Germinal center (tissue), 1 donor: ENCODE measurements at places on chromosomes 2 and 18.

- DNase-seq: no peak
Measured at GRCh38 chr2:17515652-17516051, 2.6 kb downstream of the RAD51AP2 start.

DNA sequence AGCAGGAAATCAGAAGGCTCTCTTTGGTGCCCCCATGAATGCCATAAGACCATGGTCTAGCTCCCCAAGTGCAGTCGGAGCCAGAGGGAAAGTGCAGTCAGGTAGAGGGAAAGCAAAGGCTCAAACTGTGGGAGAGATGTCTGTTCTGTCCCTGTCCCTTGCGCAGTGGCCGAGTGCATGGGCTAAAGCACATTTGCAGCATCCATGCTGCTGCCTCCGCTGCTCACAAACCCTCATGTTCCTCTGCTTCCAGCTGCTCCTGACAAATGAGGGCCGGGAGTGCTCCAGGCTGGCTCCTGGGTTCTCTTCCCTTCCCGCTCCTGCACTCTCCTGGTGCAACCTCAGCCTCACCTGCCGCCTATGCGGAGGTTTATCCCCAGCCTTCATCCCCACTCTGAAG, 34.2 kb downstream of the SCTR start:
- DNase-seq: no peak

DNA sequence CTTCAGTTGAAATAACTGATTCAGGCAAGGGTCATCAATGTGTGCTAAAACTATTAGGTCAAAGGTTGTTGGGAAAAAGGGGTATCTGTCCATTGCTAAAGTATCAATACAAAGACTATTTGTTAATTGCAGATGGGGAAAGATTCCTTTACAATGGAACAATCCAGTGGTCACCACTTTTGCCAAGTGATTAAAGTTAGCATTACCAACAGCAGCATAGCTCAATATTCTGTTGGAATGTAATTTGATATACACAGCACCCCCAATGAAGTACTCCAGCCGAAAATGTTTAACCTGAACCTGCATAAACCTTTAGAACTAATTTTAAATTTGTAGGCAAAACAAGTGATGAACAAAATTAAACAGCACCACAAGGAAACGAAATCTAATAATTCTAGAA, 191.0 kb downstream of the TCF4 start:
- DNase-seq: no peak

GRCh38 chr18:2625217-2625616, 30.3 kb upstream of the SMCHD1 start:
- no peak for DNase-seq

- no peak for DNase-seq
Measured at GRCh38 chr18:63245600-63245999, 74.0 kb downstream of the BCL2 start.

- DNase-seq: no peak
Measured at GRCh38 chr2:222706616-222707015, 35.2 kb downstream of the MOGAT1 start.

- peak; percentile 62 for DNase-seq
Measured at GRCh38 chr18:49021433-49022129, 70.8 kb upstream of the SMAD7 start.

- DNase-seq: no peak
Measured at GRCh38 chr18:77066689-77067088, 65.9 kb downstream of the MBP start.

DNA sequence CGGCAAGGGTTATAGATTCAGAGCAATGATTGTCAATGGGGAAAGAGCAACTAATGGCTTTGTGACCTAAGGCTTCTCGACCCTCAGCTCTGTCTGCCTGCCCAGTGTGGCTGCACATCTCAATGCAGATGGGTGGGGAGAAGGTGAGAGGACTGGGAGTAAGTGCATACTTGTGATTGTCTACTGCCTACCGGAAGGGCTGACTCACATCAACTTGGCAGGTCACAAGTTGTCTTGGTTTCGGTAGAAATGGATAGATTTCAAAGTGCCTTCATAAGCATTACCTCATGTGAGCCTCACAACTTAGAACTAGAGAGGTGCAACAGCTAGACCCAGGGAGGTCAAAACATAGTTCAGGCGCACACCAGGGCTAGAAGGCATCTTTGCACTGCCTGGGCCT, 29.4 kb downstream of the STAT1 start:
- no peak for DNase-seq

- DNase-seq: no peak
Measured at GRCh38 chr2:5720426-5720825, 28.2 kb downstream of the SOX11 start.

DNA sequence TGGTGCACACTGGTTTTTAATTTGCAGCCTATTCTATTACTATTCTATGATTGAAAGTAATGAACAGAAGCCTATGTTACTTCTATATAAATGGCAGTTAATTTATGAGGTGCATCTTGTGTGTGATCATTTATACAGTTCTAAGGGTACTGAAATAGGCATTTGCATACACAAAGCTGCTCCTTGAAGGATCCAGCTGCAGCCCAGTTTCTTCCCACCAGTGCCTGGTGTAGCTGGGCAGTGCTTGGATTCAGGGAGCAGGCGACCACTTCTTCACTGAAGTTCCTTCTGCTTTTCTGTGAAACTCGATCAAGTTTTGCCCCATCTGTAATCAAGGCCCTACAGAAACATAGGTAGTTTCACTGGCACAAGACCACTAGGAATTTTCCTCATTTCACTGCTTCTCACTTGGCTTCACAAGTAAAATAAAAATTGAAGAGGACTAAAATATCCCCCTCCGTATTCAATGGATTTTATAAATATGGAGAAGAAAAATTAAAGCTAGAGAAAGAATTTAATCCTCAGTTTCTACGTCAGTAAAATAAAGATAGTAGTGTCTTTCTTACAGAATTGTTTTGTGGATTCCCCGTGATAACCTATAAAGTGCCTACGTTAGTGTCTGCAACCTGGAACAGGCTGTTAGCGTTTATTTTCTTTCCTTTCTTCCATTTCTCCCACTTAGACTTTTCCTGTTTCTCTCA, 1.7 kb upstream of the LPIN2 start:
- no peak for DNase-seq

DNA sequence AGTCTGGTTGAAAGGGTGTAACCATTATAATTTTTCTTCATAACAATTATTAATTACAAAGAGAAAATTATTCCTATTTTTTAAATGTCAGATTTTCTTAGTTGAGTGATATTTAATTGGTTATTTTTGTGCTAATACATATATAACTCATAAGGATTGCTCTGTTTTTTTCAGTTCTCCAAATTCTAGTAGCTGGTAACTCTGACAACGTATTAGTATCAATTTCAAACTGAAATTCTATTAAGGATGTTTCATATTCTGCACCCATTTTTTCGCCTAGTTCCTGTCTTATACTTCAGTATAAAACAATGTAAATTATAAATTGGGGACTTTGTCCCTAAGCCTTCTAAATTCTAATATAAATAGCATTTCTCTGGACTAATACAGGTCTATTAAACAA, 81.0 kb downstream of the R3HDM1 start:
- DNase-seq: no peak

- DNase-seq: no peak
Measured at GRCh38 chr2:157898591-157898996, 22.5 kb upstream of the ACVR1 start.

GRCh38 chr2:178650554-178650953, 156.7 kb downstream of the TTN start:
- no peak for DNase-seq

GRCh38 chr2:218263817-218264641, 3.2 kb downstream of the GPBAR1 start:
- no peak for DNase-seq

GRCh38 chr2:161708350-161708975, 84.2 kb downstream of the SLC4A10 start:
- DNase-seq: no peak

DNA sequence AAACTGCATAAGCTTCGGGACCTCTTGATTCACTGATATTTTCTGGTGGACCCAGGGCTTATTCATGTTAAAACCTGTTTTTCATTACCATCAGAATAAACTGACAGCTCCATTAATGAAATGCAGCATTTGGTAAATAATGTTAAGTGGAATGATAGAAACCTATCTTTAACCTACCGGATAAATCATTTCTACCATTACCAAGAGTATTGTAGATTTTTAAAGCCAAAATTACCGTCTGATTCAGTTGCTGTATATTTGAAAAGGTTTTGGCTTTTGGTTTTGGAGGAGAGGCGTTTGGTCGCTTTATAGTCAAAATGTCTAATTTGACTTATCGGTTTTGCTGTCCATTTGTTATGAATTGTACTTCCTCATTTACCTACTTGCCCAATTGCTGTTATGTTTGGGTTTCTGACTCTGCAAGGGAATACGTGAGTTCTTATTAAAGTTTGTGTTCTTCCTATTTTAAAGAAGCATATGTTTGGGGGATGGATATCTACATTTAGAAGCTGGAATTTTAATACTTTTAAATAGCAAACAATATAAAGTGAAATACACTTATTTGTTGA, 1.0 kb upstream of the CUL3 start:
- DNase-seq: peak; percentile 32

DNA sequence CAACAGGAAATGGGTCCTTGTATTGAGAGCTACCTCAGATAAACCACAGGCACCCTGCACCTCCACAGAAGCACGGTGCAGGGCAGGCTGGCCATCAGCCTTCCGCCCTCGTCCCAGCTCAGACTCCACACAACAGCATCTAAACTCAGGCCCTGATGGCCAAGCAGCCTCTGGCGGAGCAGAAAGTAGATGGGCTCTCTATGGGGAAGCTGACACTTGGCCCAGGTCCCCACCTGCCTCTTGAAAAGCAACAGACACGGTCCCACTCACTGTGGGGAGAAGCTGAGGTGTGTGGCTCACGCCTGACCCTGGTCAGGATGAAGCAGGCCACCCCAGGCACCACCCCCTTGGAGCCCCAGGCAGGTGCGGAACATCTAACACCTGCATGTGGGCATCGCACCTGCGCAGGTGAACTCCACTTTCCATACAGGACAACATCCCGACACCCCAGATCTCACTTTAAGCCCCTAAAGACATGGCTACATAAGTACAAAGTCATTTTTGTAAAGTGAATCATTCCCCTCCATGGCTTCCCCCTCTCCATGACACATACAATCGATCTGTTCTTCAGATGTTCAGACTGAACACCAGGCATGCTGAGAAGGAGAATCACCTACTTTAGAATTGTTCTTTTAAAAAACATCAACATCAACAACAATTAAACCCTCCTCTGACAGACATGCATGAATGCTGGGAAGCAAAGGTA, 208.4 kb downstream of the ZBTB7C start:
- DNase-seq: no peak

DNA sequence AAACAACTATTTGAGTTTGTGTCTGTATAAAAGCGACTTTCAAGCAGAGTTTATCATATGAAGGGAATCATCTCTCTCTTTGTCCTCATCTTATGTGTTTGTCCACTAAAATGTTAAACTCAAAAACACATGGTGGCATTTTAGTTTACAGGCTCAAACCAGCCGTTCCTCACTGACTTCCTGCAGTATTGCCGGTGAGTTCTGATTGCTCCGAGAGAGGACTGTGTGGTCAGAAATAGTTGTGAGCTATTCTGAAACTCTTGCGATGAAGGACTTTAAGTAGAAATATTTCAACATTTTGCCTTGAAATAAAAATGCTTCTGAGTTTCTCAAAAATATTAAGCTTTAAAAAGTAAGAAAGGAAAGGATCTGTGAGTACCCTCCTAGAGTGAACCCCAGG, 163.2 kb upstream of the CAVIN2 start:
- DNase-seq: no peak

DNA sequence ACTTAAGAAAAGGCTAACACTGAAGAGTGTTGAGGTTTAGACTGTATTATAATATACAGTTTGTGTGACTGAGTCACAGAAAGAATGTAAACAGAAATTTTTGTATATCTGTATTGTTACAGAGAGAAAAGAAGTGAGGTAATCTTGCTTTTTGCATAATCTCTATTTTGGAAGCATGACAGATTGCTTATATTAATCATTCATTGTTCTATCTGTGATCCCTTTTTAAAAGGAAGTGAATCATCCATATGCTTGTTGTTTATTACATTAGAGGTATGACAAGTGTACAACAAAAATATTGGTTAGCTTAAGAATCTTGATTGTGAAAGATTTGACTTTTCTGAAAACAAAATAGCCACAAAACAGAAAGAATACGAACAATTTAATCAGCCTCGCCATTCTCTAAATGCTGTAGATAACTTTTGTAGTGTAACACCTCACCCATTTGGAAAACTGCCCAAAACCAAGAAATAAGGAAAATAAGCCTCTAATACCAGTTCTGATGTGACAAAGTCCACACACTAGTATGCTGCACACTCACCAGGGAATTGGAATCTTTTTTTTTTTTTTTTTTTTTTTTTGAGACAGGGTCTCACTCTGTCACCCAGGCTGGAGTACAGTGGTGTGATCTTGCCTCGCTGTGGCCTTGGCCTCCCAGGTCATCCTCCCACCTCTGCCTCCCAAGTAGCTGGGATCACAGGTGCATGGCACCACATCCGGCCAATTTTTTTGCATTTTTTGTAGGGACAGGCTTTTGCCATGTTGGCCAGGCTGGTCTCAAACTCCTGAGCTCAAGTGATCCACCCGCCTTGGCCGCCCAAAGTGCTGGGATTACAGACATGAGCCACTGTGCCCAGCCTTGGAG, 91.5 kb upstream of the LPIN2 start:
- no peak for DNase-seq

- DNase-seq: no peak
Measured at GRCh38 chr2:122072666-122073065, 317.2 kb downstream of the TSN start.

DNA sequence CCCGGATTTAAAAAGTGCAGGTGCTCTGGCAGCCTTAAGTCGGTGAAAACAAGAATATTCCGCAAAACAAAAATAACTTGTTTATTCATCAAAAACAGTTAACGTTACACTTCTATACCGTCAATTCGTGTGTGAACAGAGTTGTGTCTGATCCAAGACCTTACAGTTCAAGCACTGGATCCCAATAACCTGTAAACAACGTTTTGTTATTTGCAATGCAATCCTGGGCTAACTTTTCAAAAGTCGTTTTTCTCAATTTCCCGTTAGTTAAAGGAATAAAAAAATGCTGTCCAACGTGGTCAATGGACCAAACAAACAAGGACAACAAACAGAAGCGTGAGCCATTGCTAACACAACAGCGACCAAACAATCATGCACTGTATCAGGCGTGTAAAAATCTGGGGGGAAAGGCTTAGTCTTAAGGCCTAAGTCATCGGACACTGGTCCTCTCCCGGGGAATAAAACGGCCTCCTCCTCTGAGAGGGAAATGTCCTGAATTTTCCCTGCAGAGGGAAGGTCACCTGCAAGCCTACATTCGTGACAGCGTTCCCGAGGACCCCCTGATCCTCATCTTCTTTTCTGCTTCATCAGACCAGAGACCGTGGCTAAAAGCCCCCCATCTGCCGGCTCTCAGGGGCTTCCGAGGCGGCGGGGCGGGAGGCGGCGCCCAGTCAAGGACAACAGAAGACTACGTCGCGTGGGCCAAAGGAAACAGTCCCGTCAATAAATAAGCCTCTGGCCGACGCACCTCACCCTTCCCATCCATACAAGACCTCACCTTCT, 490 bp downstream of the NDUFS1 start:
- DNase-seq: no peak

DNA sequence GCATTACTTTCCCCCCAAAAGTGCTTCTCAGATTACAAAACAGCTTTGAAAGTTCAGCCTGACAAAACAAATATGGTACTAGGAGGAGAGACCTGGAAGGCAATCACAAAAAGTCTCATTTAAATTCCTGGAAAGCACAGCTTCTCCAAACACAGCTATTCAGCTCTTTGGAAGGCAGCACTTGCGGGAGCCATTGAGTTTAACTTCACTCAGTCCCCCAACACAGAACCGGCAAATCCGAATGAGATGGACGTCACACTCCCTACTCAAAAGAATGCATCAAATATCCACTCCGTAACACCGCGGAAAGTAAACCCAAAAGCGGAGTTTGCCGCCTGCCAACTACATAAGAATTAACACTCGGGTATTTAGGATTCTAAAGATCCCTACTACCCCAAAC, 638 bp downstream of the ST6GAL2 start:
- DNase-seq: no peak
